ENCODE measurements at places on chromosomes 1 and 21. TPM values are rescaled to one million over a fixed set of nuclear protein-coding genes. Genes with fewer than 3 reads are reported as not detected.

The SHE gene
- 3.4 TPM for total RNA-seq

The CELA3A gene
- total RNA-seq: not detected

The UBL4B gene
- not detected for total RNA-seq

The TDRD5 gene
- total RNA-seq: not detected

The FAM78B gene
- 13.5 TPM for total RNA-seq

The CFAP45 gene
- total RNA-seq: 13.2 TPM

The ADAMTS5 gene
- 5.3 TPM for total RNA-seq

The INAVA gene
- 3.6 TPM for total RNA-seq

The SLC9C2 gene
- total RNA-seq: 1.7 TPM

The DEPDC1 gene
- total RNA-seq: 10.8 TPM

The C1QTNF12 gene
- total RNA-seq: not detected

The CTSE gene
- 0.48 TPM for total RNA-seq

The NBPF3 gene
- total RNA-seq: 22.1 TPM

The PEAR1 gene
- 1.9 TPM for total RNA-seq

The CBS gene
- total RNA-seq: 4.8 TPM

The GPR25 gene
- not detected for total RNA-seq

The IRF6 gene
- 40.0 TPM for total RNA-seq

The FABP3 gene
- total RNA-seq: 15.9 TPM

The RPRD2 gene
- 11.1 TPM for total RNA-seq

The MARK1 gene
- total RNA-seq: 5.3 TPM

The CLCNKB gene
- total RNA-seq: not detected

The SPATA6 gene
- 25.5 TPM for total RNA-seq

The ATXN7L2 gene
- total RNA-seq: 0.24 TPM

The DNM3 gene
- 6.7 TPM for total RNA-seq

The RNU1-2 gene
- total RNA-seq: under 0.01 TPM

The HHIPL2 gene
- total RNA-seq: not detected

The TAGLN2 gene
- 60.7 TPM for total RNA-seq

The IPO13 gene
- total RNA-seq: 26.5 TPM

The CD101 gene
- 0.48 TPM for total RNA-seq

The MRPS15 gene
- total RNA-seq: 31.5 TPM

The RIMKLA gene
- 4.8 TPM for total RNA-seq

The PAX7 gene
- total RNA-seq: 1.4 TPM

The RSPH1 gene
- total RNA-seq: 0.72 TPM

The OLIG2 gene
- not detected for total RNA-seq

The KCNE1 gene
- total RNA-seq: 0.72 TPM

The CD160 gene
- total RNA-seq: 6.5 TPM

The SPRR1B gene
- not detected for total RNA-seq

The AADACL4 gene
- not detected for total RNA-seq

The ESRRG gene
- total RNA-seq: 5.8 TPM

The PCAT6 gene
- not detected for total RNA-seq

The AMPD1 gene
- not detected for total RNA-seq

Data from umbilical cord (tissue), 2 donors.